ENCODE measurements at places on chromosomes 5 and 9. TPM values are rescaled to one million over a fixed set of nuclear protein-coding genes. Genes with fewer than 3 reads are reported as not detected.

FREM1 gene
- total RNA-seq = 2.2 TPM

ALDH7A1 gene
- total RNA-seq = 15.0 TPM

RALGPS1 gene
- total RNA-seq = 11.9 TPM

MYMK gene
- not detected for total RNA-seq

ARHGEF39 gene
- total RNA-seq = 1.7 TPM

- no peak for DNase-seq
Observed at GRCh38 chr5:93845376-93845775, 104.0 kb upstream of the POU5F2 start.

- no peak for DNase-seq
Observed at GRCh38 chr9:108001237-108001636, 511.7 kb upstream of the KLF4 start.

DNA sequence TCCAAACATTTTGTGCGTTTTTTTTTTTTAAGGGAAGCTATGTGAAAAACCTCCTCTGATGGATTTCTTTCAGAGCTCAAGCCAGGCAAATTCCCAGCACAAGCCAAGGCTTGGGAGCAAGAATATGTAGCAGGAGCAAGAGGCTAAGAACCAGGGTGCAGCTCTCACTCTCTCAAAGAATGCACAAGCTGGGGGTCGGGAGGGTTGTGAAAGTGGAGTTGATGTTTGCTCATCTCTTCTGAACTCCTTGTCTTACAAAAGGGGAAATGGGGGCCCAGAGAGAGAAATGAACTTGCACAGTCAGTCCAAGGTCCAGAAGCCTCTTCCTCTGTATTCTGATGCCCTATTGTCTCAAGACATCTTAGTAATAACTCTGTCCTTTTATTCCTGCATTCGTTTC is 7.7 kb upstream of the TRAF1 start:
- DNase-seq = no peak

DNA sequence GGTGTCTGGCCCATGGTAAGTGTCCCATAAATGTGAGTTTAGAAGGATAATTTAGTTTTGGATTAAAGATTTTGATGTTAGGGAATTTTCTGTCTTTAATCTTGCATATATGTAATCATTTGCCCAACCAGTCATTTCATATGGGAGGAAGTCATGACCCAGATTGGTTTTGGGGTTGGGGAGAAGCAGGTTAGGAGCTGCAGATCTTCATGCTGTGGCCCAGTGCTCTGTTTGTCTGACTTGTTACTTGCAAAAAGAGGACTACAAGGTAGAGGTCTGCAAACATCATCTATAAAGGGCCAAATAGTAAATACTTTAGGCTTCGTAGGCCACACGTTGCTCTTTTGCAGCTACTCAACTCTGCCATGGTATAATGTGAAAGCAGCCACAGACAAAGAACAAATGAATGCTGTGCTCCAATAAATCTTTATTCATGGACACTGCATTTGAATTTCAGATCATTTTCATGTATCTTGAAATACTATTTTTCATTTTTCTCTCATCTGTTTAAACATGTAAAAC is 16.8 kb downstream of the OSTF1 start:
- no peak for DNase-seq

DNA sequence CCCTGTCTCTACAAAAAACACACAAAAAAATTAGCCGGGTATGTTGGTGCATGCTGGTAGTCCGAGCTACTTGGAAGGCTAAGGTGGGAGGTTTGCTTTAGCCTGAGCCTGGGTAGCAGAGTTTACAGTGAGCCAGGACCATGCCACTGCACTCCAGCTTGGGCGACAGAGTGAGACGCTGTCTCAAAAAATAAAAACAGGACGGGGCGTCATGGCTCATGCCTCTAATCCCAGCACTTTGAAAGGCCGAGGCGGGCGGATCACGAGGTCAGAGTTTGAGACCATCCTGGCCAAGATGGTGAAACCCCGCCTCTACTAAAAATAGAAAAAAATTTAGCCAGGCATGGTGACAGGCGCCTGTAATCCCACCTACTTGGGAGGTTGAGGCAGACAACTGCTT is 40.3 kb downstream of the UBE2D2 start:
- DNase-seq = no peak

- DNase-seq = no peak
Observed at GRCh38 chr5:123297866-123298265, 125.3 kb downstream of the CEP120 start.

GRCh38 chr9:122145592-122145863 is 14.1 kb downstream of the NDUFA8 start:
- DNase-seq = no peak

DNA sequence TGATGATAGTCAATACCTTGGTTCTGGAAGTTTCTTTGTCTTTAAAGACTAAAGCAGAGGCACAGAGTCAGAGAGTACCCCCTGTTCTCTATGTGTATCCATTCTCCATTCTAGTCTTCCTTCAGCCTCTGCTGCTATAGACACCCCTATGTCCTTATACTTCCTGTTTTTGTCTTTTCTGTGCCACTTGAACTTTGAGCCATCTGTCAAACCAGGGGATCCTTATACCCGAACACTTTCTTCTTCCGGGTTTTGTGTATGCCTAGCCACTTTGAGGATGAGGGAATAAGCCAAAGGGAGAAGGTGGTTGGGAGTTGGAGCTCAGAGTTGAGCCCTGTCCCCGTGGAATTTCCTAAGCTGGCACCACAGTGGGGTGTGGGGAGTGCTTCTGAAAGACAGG is 61.1 kb upstream of the IL6ST start:
- DNase-seq = no peak

GRCh38 chr5:112014783-112015395 is 257.9 kb upstream of the NREP start:
- no peak for DNase-seq

DNA sequence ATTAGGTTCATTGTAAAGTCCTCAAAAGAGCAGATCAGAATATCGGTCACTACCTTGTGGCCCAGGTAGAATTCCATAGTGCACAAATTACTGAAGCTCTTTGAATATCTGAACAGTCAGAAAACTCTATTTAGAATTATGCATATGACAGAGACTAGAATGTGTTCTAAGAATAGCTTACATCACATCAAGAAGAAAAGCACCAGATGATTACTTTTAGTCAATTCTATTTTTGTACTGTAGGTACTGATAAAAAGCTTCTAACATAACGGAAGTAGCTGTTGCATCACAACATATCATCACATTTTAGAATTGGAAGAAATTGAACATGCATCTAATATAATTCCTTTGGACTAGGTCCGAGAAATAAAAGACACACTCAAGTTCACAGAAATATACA is 946.6 kb upstream of the ARRDC3 start:
- no peak for DNase-seq

GRCh38 chr9:6922680-6923079 is 164.9 kb downstream of the KDM4C start:
- no peak for DNase-seq

GRCh38 chr5:159645179-159645846 is 271.0 kb upstream of the ADRA1B start:
- DNase-seq = peak; percentile 53
